ENCODE measurements at places on chromosomes 5 and 9.

- no peak for DNase-seq
Observed at GRCh38 chr9:98272083-98272482, 16.6 kb upstream of the TBC1D2 start.

DNA sequence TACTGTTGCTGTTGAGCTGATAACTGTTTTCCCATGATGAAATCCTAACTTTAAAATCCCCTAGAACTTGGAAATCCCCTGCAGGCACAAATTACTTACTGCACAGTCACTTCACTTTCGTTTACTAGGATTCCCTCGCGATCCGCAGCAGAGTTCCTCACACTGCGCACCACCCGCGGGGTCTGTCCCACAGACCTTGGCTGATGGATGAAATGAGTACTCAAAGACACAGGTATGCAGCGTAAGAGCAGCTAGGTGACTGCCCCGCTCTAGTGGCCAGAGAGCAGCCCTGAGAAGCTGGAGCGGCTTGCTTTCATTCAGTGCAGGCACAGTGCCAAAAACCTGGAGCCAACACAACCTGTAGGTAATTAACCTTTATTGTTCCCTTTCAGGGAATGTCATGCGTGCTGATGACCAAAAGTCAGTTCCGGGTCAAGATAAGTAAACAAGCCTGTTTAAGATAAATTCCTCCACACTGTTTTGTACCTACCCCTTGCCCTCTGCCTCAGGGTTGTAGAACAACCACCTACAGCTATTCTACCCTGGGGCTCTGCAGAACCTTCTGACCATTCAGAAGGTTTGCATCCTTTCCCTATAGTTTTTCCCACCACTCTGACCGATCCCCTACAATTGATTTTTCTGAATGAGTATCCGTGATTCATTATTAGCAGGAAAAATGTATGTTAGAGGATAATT, 191.2 kb downstream of the CDH9 start:
- DNase-seq: no peak

DNA sequence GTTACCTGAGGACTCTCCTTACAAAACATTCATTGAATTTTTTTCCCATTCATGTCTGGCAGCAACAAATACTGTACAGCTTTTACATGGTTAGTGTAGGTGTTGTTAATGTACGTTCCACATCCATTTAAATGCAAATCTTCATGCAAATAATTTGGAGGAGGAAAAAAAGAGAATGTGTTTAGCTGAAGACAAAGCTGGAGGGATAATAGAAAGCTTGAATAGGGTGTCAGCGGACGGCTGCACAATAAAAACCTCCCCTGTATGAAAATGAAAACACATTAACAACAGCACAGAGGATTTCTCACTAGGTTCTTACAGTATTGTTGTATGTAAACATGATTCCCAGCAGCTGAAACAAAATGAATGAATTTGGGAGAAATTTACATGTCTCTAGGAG, 231.5 kb downstream of the ZNF608 start:
- DNase-seq: no peak

- no peak for DNase-seq
Observed at GRCh38 chr5:9790276-9790675, 160.1 kb upstream of the TAS2R1 start.

DNA sequence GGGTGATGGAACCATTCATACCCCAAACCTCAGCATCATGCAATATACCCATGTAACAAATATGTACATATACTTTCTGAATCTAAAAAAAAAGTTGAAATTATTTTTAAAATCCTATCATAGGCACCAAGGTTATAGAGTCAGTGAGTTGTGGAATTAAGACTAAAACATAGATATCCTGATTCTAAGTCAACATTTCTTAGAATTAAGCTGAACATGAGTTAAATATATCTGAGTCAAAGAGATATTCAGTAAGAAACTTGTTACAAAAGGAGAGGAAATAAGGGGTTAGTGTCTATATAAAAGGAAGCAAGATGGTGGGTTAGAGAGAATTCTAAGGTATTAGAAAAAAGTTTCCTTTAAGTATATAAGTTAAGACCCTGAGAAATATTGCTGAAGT, 89.9 kb downstream of the CCDC192 start:
- DNase-seq: no peak

DNA sequence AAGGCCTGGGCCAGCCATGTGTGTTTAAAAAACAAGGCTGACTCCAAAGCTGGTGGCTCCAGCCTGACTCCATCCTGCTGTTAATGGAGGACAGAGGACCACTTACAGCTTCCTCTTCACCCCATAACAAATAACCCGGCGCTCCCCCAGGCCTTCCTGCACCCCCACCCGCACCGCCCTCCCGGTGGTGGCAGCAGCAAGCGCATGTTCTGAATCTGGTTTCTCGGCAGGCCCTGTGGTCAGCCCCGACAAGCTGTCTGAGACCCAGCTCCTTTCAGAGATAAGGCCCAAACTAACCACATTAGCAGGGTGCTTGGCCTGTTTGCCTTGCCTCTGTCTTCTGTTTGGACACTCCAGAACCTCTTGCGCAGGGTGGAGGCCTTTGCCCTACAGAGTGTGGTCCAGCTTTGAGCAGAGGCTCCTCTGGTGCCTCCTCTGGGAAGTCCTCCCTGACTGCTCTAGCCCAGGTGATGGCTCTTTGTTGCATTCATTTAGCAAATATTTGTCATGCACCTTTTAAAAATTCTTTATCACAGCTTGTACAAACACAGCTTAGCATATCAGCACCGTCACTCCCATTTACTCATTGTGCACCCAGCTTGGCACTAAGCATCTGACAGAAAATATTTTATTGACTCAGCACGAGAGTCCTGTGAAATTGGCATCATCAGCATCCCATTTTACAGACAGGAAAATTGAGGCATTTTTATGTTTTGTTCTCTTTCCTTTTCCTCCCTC, 78.4 kb downstream of the NDFIP1 start:
- no peak for DNase-seq

DNA sequence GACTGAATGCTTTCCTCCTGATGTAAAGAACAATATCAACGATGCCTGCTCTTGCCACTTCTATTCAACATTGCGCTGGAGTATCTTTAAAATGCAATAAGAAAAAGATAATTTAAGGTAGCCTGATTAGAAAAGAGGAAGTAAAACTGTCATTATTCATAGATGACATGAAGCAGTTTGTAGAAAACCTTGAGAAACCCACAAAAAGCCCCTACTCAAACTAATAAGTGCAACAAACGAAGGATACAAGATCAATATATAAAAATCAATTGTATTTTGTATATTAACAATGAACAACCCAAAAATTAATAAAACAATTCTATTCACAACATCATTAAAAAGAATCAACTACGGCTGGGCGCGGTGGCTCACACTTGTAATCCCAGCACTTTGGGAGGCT, 76.4 kb upstream of the CKMT2 start:
- DNase-seq: no peak

GRCh38 chr9:34125681-34126206, 754 bp downstream of the DCAF12 start:
- DNase-seq: peak; percentile 23

Measured in glutamatergic neuron (in vitro differentiated cells).